Stimulated activated CD4-positive, alpha-beta T cell treated with anti-CD3 and anti-CD28 coated beads, Interleukin-4, amount 100 ng/mL, for 24 hours (primary cell): ENCODE measurements at places on chromosomes 13 and 19.
A peak's percentile ranks its signal among the peaks of the same experiment; 100 is the strongest.

- peak; percentile 95 for DNase-seq
Measured at GRCh38 chr19:8592231-8593009, 15.2 kb upstream of the MYO1F start.

DNA sequence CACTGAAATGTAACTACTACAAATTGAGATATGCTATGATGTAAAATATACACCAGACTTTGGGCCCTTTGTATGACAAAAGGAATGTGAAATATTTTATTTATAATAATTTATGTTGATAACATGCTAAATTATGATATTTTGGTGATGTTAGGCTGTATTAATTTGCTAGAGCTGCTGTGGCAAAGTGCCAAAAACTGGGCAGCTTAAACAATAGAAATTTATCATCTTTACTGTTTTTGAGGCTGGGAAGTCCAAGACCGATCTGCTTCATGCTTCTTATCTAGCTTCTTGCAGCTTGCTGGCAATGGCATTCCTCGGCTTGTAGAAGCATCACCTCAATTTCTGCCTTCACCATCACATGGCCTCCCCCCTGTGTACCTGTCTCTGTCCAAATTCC lies 245.0 kb downstream of the GPC5 start:
- DNase-seq = no peak

DNA sequence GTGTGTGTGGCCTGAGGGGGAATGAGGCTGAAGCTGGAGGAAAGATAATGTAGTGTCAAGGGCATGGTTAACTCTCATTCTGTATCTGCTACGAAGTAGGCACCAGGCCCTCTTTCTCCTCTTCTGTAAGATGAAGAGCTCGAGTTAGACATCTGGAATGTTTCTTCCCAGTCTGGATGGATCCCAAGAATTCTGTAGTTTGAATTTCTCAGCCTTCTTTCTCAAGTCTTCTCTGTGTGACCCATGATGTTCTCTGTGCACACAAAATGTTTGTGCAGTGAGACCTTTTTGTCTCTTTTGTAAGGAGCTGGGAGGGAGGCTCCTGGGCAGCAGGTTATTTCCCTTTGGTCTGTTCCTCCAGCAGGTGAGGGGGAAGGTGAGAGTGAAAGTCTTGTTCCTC lies 13.7 kb downstream of the FGF9 start:
- no peak for DNase-seq

GRCh38 chr13:59408738-59409137 lies 755.0 kb downstream of the DIAPH3 start:
- DNase-seq = no peak

DNA sequence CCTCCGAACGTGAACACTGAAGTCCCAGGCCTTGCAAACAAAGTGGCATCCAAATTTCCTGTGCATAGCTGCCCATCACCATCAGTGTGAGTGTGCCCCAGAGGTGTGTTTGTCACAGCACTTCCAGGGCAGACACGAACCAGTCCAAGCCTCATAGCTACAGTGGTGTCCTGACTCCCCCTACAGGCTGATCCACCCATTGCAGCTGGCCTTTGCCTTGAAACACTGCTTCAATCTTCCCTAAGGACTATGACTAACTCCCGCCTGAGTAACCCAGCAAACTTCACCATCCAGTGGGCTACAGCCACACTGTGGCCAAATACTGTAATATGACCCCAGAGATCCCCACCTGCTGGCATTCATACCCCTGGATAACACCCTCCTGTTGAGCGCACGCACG lies 3.9 kb downstream of the ZNF266 start:
- peak; percentile 35 for DNase-seq

- no peak for DNase-seq
Measured at GRCh38 chr13:109667056-109667455, 119.3 kb downstream of the IRS2 start.

GRCh38 chr13:93146584-93147297 lies 79.9 kb upstream of the GPC6 start:
- no peak for DNase-seq

- DNase-seq = no peak
Measured at GRCh38 chr19:9650345-9650744, 24.6 kb downstream of the ZNF562 start.

DNA sequence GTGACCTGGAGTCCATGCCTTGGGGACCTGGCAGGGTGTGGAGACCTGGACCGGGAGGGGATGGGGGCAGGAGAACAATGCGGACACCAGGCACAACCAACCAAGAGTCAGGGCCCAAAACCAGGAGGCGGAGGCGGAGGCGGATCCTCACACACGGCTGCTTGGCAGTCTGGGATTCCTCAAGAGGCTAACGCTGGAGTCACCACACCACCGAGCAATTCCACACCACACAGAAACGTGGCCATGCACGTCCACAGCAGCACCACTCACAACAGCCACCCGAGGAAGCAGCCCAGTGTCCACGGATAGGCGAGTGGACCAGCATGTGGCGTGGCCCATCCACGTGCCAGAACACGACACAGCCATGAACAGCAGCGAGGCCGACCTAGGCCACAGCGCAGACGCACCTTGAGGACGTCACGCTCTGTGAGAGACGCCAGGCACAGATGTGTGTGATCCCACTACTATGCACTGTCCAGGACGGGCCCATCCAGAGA lies 17.7 kb downstream of the SBNO2 start:
- no peak for DNase-seq

DNA sequence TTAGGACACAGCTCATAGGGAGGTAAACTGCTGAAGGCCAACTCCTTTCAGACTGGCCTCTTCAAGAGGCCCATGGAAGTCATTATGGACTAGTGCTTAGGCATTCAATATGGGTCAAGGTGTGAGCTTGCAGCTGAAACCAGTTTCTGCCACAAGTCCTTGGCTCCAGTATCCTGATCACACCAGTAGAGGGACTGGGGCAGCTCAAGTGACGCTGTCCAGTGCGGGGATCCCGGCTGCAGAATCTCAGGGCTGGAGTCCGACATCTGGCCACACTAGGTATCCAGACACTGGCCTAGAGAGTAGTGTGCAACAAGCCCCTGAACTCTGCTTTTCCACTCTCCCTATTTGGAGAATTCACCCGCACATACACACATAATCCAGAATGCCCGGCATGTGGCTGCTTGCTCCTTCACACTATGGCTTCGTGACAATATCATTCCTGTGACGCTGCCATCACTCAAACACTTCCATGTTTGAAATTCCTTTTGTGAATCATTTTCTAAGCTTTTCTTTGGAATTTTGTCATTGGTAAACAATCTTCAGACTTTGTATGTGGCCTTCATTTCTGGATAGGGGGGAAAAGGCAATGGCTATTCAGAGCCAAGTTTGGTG lies 425.1 kb downstream of the EFNB2 start:
- no peak for DNase-seq

- DNase-seq = no peak
Measured at GRCh38 chr13:49371943-49372613, 71.8 kb downstream of the CAB39L start.

DNA sequence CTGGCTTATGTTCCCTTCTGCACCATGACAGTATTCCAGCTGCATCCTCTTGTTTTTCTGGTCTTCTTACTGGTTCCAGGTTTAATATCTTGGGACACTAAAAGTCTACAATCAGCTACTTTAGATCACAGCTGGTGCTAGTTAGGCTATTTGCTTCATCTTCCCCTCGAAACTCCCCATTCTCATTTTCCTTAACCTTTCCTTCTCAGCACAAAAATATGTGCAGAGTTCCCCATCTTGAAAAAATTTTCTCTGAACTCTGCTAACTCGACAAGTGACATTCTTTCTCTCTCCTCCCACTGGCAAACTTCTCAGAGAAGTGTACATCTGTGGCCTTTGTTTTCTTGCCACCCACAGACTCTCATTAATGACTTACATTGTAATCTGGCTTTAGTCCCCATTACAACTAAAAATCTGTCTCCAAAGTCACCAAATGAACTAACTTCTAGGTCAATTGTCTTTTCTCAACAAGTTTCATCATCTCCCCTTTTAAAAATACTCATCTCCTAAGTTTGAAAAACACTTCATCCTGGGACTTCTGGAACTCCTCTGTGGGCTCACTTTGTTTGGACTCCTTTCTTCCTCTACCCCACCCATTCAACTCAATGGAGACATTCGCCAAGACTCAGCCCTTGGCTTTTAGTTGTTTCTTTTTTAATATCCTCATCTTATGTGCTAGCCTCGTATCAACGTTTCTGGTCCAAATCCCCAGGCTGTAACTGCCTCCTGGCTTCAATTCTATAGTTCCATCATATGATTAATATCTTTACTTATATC lies 7.1 kb upstream of the KL start:
- no peak for DNase-seq

GRCh38 chr19:40165362-40165937 lies 25.8 kb upstream of the MAP3K10 start:
- DNase-seq = peak; percentile 63

GRCh38 chr19:18500376-18500775 lies 21.5 kb downstream of the ELL start:
- DNase-seq = no peak

- no peak for DNase-seq
Measured at GRCh38 chr19:585551-586110, 4.0 kb upstream of the HCN2 start.

- no peak for DNase-seq
Measured at GRCh38 chr13:67184247-67184646, 45.9 kb downstream of the PCDH9 start.

DNA sequence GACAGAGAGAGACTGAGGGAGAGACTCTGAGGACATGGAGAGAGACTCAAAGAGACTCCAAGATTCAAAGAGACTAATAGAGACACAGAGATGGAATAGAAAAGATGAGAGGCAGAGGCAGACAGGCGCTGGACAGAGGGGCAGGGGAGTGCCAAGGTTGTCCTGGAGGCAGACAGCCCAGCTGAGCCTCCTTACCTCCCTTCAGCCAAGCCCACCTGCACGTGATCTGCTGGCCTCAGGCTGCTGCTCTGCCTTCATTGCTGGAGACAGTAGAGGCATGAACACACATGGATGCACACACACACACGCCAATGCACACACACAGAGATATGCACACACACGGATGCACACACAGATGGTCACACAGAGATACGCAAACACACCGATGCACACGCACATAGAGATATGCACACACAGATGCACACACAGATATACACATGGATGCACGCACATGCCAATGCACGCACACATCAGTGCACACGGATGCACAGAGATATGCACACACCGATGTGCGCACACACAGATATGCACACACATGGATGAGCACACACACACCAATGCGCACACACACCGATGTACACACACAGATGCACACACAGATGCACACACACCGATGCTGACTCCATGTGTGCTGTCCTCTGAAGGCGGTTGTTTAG lies 3.3 kb upstream of the F10 start:
- DNase-seq = no peak

GRCh38 chr19:12815088-12815487 lies 8.7 kb downstream of the RNASEH2A start:
- no peak for DNase-seq

GRCh38 chr19:42191330-42191729 lies 26.1 kb downstream of the DEDD2 start:
- DNase-seq = no peak

DNA sequence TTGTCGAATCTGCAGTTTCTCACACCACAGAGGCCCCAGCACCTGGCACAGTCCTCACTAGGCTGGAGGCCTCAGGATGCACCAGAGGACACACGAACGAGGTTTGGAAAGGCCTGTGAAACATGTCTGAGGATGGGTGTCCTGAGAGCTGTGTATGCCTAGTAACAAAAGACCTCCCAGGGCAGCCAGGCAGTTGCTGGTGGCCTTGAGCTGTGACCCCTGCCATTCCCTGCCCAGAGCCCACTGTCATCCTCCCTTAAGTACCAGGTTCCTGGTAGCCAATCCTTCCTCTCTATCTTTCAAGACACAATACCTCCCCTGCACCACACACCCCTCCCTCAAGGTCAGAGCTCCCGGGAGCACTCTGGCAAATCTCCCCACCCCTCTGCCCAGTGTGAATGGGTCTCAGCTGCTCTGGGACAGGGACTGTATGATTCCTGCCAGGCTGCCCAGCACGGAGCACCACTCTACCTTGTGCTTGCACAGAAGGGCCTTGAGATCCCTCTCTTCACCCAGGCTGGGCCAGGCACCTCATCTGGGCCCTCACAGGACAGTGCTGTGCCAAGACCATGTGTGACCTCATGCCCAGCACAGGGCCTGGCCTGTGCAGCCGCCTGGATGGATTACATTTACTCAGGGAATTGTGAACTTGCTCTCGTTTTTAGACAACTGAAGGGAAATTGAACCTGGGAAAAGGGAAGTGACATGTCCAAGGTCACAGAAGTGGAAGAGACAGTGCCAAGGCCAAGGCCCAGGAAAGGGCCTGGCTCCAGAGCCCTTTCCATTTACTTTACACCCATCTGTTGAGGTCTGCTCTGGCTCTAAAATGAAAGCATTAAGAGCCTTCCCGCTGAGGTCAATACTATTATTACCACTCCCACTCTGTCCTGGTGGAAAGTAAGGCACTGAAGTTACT lies 2.2 kb downstream of the ZNF787 start:
- DNase-seq = no peak

DNA sequence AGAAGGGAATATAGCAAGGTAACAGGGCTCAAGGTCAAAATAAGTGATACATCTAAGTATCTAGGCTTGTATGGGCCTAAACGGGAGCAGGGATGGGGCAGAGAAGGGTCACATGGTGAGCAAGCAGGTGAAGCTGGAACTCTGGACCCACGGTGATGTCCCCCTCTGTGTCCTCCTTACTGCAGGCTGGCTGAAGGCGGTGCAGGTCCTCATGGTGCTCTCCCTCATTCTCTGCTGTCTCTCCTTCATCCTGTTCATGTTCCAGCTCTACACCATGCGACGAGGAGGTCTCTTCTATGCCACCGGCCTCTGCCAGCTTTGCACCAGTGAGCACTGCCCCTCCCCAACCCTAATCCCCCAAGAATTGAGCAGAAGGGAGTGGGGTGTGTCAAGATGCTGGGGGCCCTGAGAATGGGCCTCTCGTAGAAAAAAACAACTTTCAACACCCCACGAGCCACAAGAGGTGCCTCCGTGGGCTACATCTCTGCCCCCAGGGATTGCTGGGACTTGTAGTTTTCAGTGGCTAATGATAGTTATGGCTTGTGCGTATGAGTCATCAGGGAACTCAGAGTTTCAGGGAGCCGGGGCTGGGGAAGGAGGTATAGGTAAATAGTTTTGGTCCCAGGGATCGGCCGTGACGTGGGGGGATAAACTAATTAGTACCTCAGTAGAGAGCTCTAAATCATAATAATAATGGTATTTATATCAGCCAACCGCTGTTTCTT lies 4.0 kb downstream of the EMP3 start:
- DNase-seq = peak; percentile 53

DNA sequence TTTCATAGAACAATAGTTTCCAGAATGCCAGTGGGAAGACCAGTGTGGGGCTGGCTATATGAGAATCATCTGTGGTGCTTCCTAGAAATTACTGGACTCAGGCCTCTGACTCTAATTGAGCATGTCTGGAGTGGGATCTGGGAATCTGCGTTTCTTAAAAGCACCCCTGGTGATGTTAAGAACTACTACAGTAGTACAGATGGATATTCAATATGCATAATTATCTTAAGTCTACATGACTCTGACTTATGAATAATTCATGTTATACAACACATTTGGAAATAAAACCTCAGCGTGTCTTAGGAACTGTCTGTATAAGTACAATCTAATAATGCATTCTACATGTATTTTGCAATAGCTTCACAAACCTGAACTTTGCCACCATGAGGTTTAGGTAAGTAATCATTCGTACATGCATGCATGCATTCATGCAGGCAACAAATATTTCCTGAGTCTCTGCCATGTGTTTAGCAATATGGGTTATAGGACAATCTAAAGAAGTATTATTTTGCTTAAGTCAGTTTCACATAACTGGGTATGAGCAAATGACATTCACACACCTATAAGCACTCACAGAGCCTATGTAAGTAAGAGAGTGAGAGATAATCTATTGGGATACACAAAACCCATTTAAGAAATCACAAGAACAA lies 62.0 kb downstream of the EPSTI1 start:
- no peak for DNase-seq
